ENCODE measurements at places on chromosomes 3 and 15. TPM values are rescaled to one million over a fixed set of nuclear protein-coding genes. Genes with fewer than 3 reads are reported as not detected.

The CCDC54 gene
- 0.12 TPM for polyA plus RNA-seq

The GLT8D1 gene
- polyA plus RNA-seq: 134 TPM

The GCNT3 gene
- 0.15 TPM for polyA plus RNA-seq

The SNTN gene
- polyA plus RNA-seq: not detected

The SUSD5 gene
- 53.4 TPM for polyA plus RNA-seq

The CYP1A2 gene
- 0.12 TPM for polyA plus RNA-seq

The BCHE gene
- polyA plus RNA-seq: 16.2 TPM

DNA sequence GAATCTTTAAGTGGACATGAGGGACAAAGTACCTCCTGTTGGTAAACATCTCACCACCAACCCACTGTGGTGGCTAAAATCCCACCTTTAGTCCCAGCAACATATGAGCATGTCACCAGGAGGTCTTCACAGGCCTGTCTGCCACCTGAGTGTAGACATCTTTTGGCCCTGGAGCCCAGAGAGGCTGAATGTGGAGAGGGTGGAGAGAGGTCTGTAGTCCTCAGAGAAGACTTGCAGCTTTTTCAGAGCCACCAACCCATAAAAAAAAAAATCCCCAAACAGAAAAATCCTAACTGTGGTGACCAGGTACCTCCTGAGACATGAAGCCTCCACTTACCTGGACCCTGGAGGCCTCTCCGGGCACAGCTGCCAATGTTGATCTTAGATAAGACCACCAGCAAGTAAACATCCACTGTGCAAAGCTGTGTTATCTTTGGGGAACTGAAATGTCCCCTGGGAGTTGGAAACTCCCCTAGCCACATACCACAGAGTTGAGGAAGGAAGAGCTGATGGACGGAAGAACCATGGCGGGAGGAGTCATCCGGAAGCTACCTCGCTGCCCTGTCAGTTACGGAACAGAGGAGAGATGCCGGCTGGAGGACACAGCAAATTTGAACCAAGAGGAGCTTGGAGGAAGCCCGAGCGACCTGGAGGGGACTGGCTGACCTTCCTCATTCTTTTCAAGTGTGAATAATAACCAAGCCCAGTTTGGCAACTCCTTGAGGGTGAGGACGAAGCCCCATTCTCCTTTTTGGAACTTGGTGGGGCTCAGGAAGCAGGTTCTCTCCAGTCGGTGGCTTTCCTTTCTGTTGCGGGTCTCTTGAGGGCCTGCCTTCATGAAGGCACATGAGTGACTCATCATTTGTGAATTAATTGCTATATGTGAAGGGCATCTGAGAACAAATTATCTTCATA, at the start of gene GHRL:
Gene GHRL, minus strand, starts transcription at position 443 of the 915 bp plus-strand sequence. CDS start 2,767 bp downstream, outside the sequence.
- no peak for DNase-seq

DNA sequence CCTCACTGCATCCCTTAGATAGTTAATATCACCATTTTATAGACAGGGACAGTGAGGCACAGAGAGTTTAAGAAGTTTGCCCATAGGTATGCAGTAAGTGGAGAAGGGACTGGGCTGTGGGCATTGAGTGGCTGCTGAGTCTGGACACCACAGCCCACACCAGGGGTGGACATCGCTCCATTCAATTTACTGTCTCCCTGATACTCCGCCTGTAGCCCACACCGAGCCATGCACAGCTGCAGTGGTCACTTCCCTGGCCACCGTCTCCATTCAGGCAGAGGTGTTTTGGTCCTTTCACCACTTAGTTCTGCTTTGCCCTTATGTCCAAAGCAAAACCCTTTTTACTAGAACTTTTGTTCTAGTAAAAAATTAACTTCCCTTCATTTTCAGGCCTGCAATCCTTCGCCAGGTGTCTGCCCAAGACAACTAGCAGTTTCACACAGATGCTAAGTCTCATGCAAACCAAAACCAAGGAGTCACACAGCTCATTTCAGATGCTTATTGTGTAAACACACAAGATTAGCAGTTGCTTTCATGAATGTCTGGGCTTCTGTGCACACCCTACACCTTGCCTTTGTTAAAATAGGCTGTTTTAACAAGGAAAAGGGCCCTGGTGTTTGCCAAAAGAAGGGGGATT, 30.1 kb downstream of the ZNF35 start:
- DNase-seq: no peak

DNA sequence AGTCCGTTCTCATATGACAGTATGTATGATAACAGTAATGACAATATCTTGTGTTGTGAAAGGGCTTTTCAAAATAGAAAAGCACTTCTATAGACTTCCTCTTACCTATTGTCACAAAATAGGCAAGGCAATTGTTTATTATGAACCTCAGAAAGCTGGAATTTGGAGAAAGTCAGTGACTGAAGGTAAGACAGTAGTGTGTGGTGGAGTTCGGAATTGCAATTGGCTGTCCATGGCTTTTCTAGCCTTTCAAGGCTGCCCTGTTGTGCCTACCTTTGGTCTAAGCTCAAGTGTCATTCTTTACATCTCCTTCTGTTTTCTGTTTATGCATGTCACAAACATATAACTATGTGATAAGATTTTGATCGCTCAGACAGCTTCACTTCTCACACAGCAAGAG, 219.3 kb upstream of the NR2E3 start:
- no peak for DNase-seq

DNA sequence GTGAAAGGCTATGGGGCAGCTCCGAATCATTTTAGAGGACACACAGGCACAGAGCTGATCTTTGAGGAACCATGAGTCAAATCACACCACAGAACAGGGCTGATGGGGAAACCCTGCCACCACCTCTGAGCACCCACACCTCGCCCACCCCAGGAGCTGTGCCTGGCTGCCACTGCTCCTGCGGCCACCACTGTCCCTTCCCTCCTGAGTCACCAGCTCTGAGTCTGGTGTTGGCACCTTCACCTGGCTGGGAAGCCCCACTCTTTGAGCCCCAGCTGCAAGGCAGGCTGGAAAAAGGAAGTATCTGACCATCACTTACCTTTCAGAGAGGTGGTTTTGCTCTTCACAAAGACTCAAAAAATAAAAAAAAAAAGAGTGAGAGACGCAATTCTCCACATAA, 63.6 kb upstream of the MEF2A start:
- no peak for DNase-seq

- DNase-seq: no peak
Measured at GRCh38 chr3:115651087-115651486, 27.8 kb downstream of the GAP43 start.

GRCh38 chr3:24416224-24416623, 78.4 kb downstream of the THRB start:
- no peak for DNase-seq

GRCh38 chr15:51195459-51195858, 100.8 kb upstream of the TNFAIP8L3 start:
- DNase-seq: no peak

- DNase-seq: no peak
Measured at GRCh38 chr3:16127249-16127648, 47.2 kb upstream of the GALNT15 start.

DNA sequence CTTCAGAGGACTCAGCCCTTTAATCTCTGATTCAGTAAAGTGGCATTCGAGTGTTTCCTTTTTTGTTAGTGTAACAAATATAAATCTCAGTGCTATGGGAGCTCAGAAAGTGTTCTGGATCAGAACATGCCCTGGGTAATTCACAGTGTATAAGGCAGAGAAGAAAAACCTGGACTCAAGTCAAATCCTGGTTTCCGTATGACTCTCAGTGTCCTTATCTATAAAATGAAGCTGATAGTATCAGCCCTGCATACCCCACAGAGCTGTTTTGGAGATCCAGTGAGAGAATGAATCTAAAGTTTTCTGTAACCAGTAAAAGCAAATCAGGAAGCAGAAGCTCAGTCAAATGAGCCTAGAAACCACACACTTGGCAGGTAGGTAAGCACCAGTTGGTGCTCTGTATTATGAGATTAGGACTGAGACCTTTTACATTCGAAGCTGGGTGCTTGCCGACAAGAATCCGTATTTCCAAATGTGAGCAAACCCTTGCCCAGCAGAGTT, 67.2 kb downstream of the IL1RAP start:
- no peak for DNase-seq

- peak; percentile 60 for DNase-seq
Measured at GRCh38 chr3:179451265-179452175, at the start of gene GNB4. GNB4 (minus strand) TSS chr3:179451470; CDS start chr3:179426200, 25,270 bp downstream.

- DNase-seq: no peak
Measured at GRCh38 chr15:44009038-44009437, 182.2 kb downstream of the WDR76 start.

DNA sequence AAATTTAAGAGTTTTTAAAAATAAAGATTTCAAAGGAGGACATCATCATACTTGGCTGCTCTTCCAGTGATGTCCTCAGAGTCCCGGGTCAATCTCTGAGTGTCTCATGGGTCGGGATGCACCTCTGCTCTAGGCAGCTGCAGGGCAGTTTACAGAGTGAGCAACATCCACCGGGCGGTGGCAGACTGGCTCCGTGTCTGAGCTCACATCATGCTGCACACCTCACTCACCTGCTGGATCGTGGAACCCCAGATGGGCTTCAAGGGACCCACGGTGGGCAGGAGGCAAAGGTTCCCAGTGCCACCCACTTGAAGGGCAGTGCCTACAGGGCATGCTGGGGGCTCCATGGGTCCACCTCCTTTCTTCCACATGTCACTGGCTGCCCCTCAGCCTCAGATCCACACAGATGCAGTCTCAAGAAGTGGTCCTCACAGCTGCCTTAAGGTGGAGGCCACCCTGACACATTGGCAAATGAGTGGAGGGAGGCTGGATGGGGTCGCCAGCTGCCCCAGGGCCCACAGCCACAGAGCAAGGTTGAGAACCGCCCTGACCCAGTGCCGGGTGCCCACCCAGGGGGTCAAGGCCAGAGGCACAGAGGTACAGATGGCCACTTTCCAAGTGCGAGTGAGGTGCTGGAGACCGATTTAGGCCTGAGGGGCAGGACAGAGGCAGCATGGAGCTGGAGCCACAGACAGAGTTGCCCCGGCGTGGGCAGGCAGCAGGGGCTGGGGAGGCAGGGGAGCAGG, 25.2 kb downstream of the CYFIP1 start:
- DNase-seq: no peak

GRCh38 chr3:131317667-131318066, 63.9 kb upstream of the NUDT16 start:
- no peak for DNase-seq

DNA sequence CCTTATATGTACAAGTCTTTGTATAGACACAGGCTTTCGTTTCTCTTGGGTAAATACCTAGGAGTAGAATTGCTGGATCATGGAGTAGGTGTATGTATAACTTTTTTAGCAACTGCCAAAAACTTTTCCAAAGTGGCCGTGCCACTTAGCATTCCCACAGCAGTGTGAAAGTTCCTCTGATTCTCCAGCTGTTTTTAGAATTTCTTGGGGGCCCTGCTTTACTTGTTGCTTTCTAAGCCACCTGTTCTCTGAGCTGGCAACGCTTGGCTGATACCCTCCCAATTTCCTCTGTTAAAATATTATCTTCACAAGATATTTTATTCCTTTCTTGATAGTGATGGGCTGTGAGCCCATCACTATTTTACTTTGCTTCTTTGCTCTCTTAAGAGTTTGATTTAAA, 19.2 kb downstream of the LIMD1 start:
- DNase-seq: no peak

DNA sequence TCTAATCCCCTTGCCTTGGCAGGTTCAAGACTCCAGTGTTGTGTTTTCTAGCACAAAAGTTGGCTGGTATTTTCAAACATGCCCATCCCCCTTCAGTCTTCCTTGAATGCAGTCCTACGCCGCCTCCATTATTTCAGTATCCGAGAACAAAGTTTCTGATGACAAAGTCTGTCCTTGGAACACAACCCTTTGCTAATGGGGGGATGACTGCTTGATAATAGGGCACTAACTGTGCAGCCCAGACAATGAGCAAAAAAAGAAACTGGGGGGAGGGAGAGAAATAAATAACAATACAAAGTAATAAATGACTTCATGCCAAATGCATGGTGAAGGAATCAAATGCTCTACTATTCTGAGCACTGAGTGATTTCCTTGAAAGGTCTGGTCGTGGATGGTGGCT, 310.1 kb downstream of the FOXP1 start:
- DNase-seq: no peak

DNA sequence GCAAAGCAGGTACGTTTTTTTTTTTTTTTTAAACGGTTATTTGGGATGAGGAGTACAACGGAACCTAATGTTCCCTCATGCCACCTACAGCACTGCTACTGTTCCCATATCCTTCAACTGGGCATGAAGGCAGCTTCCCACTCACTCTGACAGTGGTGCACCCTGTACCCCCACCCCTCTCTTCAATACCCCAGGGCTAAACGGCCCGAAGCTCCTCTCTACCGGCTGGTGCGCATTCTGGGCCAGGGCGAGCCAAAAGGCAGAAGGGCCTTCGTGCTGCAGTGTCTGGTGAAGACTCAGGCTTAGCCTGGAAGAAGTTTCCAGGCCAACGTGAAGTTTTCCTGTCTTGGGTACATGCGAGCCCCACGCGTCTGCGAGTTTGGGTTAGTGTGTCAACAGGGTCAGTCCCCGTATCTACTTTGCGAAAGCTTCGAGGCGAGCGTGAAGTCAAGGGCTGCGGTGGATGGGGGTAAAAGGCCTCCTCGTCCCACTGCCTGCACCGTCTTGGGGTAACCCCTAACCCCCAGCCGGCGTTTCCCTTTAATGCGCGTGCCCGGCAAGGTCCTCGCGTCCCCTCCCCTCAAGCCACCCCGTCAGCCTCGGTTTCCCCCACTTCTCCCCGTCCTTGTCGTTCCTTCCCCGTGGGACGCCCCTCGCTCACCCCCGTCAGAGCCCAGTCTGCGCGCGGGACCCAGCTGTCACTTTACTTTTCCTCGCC, 765 bp upstream of the UBE2E2 start:
- no peak for DNase-seq

DNA sequence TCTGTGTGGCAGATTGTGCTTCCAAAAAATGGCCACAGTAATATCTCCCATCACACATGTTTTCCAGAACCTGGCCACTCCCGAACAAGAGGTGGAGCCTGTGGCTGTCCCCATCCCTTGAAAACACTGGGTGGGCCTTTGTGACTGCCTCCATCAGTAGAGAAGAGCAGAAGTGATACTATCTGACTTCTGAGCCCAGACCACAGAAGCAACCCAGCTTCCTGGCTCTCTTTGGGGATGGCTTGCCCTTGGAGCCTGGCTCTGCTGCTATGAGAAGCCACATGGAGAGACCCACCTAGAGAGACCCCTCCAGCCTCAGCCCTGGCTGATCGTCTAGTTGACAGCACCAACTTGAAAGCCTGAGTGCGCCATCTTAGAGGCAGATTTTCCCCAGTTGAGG, 39.8 kb upstream of the CMTM8 start:
- DNase-seq: no peak

DNA sequence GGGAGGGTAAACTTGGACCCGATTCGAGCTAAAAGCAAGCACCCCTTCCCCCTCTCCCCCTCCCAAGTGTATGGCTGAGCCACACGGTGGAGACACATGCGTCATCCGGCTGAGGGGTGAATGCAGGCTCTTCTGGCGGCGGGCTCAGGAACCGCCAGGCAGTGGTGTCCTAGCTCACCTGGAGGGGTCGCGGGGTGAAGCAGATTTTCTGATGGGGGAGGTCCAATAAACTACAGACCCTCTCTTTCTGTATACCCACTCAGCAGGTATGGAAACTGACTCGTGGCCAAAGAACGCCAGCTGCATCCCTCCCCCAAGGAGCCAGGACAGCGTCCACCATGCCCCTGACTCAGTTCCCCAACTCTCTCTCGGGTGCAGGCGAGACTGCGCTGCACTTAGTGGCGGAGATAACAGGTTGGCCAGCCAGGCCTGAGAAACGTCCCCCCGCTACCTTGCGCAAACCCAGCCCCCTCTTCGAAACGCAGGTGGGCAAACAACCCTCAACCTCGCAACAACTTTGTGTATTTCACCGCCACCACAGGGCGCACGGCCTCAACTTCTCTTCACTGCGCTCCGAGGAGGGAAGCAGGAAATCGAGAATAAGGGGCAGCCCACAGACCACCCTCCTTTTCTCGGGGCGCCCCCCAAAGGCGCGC, 1.3 kb downstream of the MAGI1 start:
- DNase-seq: no peak

Measured in left renal pelvis (tissue), 4 donors.